ENCODE measurements at places on chromosomes 5 and 9.

GRCh38 chr5:181088289-181088688 lies 42.7 kb downstream of the OR2V1 start:
- DNase-seq = no peak

- no peak for DNase-seq
These were observed 1.0 kb upstream of the ALDH1B1 start for GRCh38 chr9:38391278-38392118.

- DNase-seq = no peak
These were observed 105.1 kb downstream of the DEPDC1B start for GRCh38 chr5:60594715-60595477.

GRCh38 chr5:61465496-61465895 lies 133.4 kb downstream of the ZSWIM6 start:
- no peak for DNase-seq

DNA sequence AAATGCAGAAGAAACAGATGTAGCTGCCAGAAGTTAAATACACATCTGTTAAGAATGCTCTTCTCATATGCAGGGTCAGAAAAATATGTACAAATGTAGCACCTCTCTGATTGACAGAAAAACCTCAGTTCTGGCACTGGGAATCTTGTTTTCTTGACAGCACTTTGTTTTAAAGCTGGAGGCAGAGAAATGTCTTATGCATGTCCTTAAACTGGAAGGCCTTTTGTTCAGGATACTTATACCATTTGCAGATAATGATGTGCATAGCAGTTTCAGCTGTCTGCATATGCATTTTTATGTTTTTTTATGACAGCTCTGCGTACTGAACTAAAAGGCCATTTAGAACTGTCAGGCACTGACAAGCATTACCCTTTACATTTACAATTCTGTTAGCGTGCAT lies 567.9 kb downstream of the EBF1 start:
- DNase-seq = no peak

DNA sequence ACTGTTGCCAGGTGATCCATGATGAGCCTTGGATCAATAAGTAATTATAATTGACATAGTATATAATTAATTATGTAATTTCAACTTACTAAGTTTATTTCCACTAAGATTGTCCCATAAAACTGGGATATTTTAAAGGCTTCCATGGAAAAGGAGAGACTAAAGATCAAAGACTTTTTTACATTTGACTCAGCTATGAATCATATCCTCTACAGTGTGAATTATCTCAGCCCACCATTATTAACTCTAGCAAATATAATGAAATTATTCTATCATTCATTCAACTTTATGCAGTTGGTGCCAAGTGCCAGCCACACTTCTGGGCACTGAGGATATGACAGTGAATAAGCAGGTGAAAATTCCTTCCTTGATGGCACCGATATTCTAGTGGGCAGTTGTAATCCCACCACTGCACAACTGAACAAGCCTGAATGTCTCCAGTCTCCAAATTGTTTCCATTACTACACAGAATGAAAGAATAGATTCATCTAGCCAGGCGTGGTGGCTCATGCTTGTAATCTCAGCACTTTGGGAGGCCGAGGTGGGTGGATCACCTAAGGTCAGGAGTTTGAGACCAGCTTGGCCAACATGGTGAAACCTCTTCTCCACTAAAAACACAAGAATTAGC lies 21.9 kb upstream of the TXN start:
- no peak for DNase-seq

- no peak for DNase-seq
These were observed 69.7 kb downstream of the SVEP1 start for GRCh38 chr9:110509792-110510191.

DNA sequence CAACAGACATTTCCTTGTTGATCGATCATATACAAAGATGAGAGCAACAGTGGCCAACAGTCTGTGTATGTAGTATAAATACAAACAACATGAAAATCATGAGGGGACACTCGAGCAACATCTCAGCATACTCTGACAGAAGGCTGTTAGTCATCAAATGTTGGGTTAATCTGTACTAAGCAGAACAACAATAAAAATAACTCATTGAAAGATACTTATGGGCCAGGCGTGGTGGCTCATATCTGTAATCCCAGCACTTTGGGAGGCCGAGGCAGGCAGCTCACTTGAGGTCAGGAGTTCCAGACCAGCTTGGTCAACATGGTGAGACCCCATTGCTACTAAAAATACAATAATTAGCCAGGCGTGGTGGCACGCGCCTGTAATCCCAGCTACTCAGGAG lies 67.3 kb downstream of the SCAI start:
- no peak for DNase-seq

- no peak for DNase-seq
These were observed 71.1 kb upstream of the LRRTM2 start for GRCh38 chr5:138946241-138946623.

DNA sequence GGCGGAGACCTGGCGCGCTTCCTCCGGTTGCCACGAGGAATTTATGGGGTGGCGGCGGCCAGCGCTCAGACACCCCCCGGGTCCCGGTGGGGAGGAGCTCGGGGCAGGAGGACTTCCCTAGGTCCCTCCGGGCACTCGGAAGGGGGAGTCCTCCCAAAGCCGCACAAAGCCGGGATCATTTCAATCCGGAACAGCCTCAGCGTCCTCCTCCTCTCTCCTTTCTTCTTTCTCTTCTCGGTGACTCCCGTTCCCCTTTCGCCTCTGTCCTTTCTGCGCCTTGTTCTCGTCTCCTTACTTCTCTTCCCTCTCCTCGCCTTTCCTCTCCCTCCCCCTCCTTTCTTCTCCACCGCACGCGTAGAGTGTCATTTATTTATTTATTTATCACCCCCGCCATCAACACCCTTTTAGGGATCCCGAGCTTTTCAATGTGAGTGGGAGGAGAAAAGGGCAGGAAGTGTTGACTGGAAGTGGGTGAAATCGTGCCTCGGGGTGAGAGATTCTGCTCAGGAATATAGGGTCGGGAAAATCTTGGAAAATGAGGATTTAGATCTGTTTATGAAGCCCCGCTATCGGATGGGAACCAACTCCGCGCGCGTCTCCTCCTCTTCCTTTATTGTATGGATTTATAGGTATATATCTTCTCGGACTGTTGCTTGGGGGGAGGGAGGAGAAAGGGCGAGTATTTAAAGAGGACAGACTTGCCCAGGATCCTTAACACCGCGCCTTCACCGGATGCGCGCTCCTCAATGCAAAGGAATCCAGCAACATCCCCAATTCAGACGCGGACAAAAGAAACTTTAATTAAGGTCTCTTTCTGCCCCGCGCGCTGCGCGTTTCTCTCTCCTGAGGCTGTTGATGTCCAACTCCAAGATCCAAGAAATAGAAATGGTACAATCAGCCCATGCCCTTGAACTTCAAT lies 2.0 kb upstream of the ZNF462 start:
- DNase-seq = no peak

- DNase-seq = no peak
These were observed 130.6 kb downstream of the CACNA1B start for GRCh38 chr9:138007918-138008841.

- DNase-seq = no peak
These were observed 61.3 kb downstream of the AMBP start for GRCh38 chr9:114016629-114017423.

GRCh38 chr5:170737591-170737990 lies 45.9 kb upstream of the GABRP start:
- DNase-seq = no peak

DNA sequence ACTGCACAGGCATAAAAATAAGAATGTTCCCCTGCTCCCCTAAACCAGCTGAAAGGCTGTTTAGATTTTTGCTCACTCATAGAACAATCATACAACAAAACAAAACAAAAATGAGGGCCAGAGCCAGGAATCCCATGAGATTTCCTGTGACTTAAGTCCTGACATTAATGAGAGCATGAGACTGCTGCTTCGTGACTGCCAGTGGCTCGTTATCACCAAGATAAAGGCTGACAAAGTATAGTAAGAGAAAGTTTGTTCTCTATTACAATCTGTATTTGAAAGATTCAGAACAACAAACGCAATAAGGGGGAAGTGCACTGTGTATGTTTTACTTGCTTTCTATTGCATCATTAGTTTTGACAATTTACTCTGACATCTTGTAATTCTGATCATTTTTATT lies 837.1 kb upstream of the C9orf72 start:
- no peak for DNase-seq

DNA sequence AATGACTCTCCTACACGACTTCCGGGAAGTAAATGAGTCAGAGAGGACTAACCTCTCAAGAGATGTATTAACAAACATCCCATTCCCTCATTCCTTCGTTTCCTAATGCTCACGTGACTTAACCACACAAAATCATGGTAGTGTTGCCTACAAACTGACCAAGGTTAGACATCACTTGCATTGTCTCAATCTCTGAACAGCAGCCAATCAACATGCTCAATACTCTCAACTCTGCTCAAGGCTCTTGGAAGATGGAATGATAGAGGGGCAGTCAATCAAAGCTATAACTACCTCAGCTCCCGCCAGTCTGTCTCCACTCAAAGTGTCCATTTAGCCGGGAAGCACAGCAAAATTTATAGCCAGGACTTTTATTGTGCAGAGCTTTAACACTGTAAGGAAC lies 143.8 kb upstream of the PIK3R1 start:
- DNase-seq = no peak

- DNase-seq = no peak
These were observed 114.2 kb downstream of the BASP1 start for GRCh38 chr5:17331651-17332050.

GRCh38 chr9:35841645-35841900 lies 12.5 kb downstream of the TMEM8B start:
- no peak for DNase-seq

GRCh38 chr5:149493316-149493715 lies 57.9 kb downstream of the CSNK1A1 start:
- DNase-seq = no peak

- peak; percentile 62 for DNase-seq
These were observed at the start of gene SMIM3 for GRCh38 chr5:150778517-150779396. TSS of gene SMIM3 (plus strand) at chr5:150778757. CDS start at chr5:150795441, 16,684 bp downstream.

- DNase-seq = no peak
These were observed 112.8 kb downstream of the ARHGAP26 start for GRCh38 chr5:142883025-142883424.

GRCh38 chr5:137015540-137016116 lies 483.5 kb downstream of the SPOCK1 start:
- no peak for DNase-seq

DNA sequence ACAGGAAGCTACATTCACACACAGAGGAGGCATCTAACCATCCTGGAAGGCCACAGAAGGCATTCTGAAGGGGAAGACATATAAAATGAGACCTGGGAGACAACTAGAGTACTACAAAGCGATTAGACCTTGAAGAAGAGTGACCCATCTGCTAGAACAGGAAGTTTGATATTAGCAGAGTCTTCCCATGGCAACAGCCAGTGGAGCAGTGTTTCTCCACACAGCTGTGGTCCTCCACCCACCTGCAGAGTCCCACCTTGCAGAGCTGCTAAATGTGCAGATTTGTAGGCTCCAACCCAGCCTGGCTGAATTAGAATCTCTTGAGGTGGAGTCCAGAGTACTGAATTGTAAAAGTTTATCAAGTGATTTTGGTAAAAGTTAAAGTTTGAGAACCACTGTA lies 267.0 kb downstream of the CETN3 start:
- no peak for DNase-seq

GRCh38 chr5:64838376-64838775 lies 69.6 kb downstream of the CWC27 start:
- DNase-seq = no peak

- DNase-seq = no peak
These were observed 72.4 kb upstream of the GNAQ start for GRCh38 chr9:78103971-78104433.

GRCh38 chr9:81424431-81424830 lies 264.9 kb downstream of the TLE1 start:
- DNase-seq = no peak

All from stimulated activated CD4-positive, alpha-beta T cell treated with anti-CD3 and anti-CD28 coated beads, Interleukin-15, amount 100 ng/mL, for 48 hours (primary cell).